ENCODE measurements at places on chromosomes 3 and 15. TPM values are rescaled to one million over a fixed set of nuclear protein-coding genes. Genes with fewer than 3 reads are reported as not detected.

DNA sequence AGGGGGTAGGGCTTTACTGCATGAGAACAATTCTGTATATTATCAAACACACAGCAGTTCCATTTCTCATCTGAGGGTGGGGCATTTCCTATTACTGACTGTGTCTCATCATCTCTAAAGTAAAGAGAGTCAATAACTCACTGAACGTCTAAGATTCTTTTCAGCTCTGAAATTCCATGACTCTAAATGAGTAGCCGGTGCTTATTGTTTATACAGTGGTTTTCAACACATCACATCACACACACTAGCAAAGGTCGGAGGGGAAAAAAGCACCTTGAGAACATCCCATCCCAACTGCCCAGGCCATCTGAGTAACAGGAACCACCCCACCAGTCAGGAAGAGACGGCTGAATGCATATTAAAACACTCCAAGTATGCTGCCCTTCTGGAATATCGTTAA is 196.0 kb downstream of the SUCLG2 start:
- H3K27ac ChIP-seq, result no peak overlapping the region
- H3K27me3 ChIP-seq, result no peaks in the 10 kb centered on the region
- H3K4me3 ChIP-seq, result no peak overlapping the region
- H3K36me3 ChIP-seq, result no peaks in the 10 kb centered on the region

DNA sequence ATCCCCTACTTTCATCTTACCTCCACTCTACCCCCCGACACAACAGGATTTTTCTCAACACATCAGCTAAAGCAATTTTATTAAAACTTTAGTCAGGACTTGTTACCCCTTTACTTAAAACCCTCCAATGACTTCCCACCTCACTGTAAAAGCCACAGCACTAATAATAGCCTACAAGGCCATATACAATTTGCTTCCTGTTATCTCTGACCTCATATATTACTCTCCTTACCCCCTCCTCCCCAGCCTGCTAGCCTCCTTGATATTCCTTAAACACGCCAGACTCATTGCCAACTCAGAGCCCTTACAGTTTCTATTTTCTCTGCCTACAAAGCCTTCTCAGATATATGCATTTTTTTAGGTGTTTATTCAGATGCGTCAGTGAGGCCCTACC is 54.4 kb downstream of the DCUN1D1 start:
- H3K36me3 ChIP-seq, result no peaks in the 10 kb centered on the region
- H3K27me3 ChIP-seq, result no peaks in the 10 kb centered on the region
- no peak overlapping the region for H3K27ac ChIP-seq
- no peak overlapping the region for H3K4me3 ChIP-seq
- DNase-seq, result no peak

- DNase-seq, result peak; percentile 92
- H3K27me3 ChIP-seq, result no peaks in the 10 kb centered on the region
- peaks cover 24% of the 10 kb centered on the region for H3K4me1 ChIP-seq
- H3K4me3 ChIP-seq, result peak overlapping the region; percentile 86
- H3K36me3 ChIP-seq, result no peaks in the 10 kb centered on the region
- peak overlapping the region; percentile 2 for H3K27ac ChIP-seq
Observed at GRCh38 chr15:90201944-90202375, 830 bp downstream of the SEMA4B start.

DNA sequence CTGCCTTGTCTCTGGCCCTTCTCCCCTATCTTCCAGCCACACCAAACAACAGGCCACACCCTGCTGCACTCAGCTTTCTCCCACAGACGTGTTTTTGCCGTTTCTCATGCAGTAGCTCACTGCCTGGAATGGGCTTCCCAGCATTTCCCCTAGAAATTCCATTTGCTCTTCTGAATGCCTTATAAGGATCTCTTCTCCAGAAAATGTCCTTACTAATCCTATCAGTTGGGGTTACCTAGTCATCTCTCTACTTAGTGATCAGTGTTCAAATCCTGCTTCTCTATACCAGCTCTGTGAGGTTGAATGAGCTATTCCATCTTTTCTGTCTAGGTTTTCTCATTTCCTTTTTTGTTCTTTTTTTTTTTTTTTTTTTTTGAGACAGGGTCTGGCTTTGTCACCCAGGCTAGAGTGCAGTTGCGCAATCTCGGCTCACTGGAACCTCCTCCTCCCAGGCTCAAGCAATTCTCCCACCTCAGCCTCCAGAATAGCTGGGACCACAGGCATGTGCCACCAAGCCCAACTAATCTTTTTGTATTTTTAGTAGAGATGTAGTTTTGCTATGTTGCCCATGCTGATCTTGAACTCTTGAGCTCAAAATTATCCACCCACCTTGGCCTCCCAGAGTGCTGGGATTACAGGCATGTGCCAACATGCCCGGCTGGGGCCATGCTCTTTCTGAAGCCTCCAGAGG is 98.2 kb upstream of the CHD2 start:
- peak overlapping the region; percentile 96 for H3K27ac ChIP-seq
- peaks cover 22% of the 10 kb centered on the region for H3K4me1 ChIP-seq
- peak; percentile 93 for DNase-seq
- no peaks in the 10 kb centered on the region for H3K36me3 ChIP-seq

DENND4A gene
- total RNA-seq, result 32.7 TPM

POLG gene
- 61.2 TPM for total RNA-seq
